ENCODE measurements at places on chromosomes 11 and 22. TPM values are rescaled to one million over a fixed set of nuclear protein-coding genes. Genes with fewer than 3 reads are reported as not detected.

Gene CLDN5
- total RNA-seq: not detected

Gene LARGE1
- 12.1 TPM for total RNA-seq

Gene OR52N4
- not detected for total RNA-seq

Gene OR4D5
- total RNA-seq: not detected

Gene AQP11
- 1.1 TPM for total RNA-seq

Gene SOX6
- total RNA-seq: under 0.01 TPM

Gene LIF
- total RNA-seq: 1.5 TPM

Gene VPREB3
- total RNA-seq: not detected

Gene CCDC73
- not detected for total RNA-seq

Gene KDM4E
- not detected for total RNA-seq

Gene DEPDC5
- total RNA-seq: 11.0 TPM

Gene NXPE4
- total RNA-seq: not detected

Gene E2F8
- 0.39 TPM for total RNA-seq

Gene C11orf52
- total RNA-seq: 0.37 TPM

All from subcutaneous preadipocyte (primary cell).